ENCODE measurements at places on chromosomes 7 and 10.
A peak's percentile ranks its signal among the peaks of the same experiment; 100 is the strongest.

- no peak for DNase-seq
Measured at GRCh38 chr10:119319161-119319919, 112.0 kb downstream of the GRK5 start.

- DNase-seq: no peak
Measured at GRCh38 chr10:71736570-71736952, 17.0 kb upstream of the C10orf105 start.

- DNase-seq: no peak
Measured at GRCh38 chr7:122305475-122306319, 1.1 kb upstream of the FEZF1 start.

DNA sequence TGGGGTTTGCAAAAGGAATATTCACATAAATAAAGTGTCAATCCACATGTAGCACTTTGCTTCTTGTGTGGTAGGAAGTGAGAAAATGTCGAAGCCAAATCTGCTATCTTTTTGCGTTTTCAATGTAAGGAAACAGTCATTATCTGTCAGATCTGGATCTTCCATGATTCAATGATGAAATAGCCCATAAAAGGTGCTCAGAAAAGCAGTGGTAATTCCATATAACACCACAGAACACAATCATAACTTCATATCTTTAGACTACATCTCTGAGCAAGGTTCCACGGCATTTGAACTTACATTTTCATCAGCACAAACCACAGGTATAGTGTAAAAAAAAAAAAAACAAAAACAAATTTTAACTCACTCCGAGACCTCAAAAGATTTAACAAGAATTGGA lies 39.9 kb upstream of the EGR2 start:
- no peak for DNase-seq

DNA sequence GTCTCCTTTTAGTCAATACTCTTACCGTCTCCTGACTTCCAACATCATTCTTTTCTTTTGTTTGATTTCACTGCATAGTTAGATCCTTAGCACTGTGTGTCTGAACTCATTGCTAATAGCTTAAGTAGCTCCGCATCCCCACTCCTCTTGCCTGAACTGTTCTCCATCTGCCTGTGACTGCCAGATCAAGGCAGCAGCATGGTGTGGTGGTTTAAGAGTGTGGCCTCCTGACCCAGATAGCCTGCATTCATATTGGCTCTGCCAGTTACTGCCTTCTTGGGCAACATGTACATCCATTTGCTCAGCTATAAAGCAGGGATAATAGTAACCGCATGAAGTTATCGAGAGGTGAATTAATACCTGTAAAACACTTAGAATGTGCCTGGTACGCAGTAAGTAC lies 50.8 kb downstream of the SUFU start:
- DNase-seq: no peak

DNA sequence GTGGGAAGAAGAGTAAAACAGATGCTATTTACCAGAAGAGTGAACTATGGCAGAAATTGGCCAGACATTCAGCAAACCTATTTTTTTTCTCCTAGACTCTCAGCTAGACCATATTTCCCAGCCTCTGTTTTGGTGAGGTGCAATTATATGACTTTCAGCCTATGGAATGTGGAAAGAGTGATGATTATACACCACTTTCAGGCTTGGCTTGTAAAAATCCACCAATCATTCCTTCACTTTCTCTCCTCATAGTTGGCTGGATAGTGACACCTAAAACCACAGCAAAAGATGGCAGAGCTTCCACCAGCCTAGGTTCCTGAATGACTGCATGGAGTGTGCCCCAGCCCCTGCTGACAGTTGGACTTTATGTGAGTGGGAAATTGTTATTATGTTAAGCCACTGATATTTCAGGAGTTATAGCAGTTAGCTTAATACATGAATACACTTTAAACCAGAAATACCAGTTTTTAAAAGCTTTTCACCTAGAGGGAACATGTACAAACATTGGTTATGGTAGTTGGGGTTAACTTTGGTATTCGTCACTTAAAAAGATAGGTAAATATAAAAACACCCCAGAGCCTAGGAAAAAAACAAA lies 19.1 kb upstream of the TNKS2 start:
- no peak for DNase-seq

- DNase-seq: no peak
Measured at GRCh38 chr7:76281006-76281705, 21.3 kb upstream of the HSPB1 start.

- no peak for DNase-seq
Measured at GRCh38 chr7:49228426-49229098, 304.2 kb downstream of the CDC14C start.

DNA sequence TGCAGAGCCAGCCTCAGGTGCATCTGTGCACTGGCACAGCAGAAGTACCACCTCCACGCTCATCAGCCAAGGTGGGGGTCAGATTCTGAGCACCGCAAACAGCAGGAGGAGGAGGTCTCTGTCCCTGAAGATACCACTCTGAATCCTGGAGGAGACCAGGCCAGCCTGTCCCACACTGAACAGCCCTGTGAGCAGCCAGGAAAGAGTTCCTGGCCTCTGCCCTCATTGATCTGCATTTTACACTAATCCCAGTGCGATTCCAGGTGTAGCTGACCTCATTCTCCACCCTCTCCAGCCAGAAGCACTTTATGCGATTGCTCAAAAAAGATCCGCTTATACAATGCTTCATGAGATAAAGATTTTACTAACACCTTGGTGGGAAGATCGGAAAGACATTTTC lies 99.1 kb upstream of the CACUL1 start:
- no peak for DNase-seq

GRCh38 chr7:101987494-101987893 lies 170.1 kb downstream of the CUX1 start:
- DNase-seq: no peak

DNA sequence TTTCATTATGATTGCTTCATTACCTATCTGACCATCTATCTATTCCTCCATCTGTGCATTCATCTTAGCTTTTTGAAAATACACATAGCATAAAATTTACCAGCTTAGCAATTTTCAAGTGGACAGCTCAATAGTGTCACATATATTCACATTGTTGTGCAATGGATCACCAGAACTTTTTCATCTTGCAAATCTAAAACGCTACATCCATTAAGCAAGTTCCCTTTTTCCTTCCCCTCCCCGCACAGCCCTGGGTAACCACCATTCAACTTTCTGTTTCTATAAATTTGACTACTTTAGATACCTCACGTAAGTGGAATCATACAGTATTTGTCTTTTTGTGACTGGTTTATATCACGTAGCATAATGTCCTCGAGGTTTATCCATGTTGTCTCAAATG lies 78.0 kb upstream of the ADRB1 start:
- DNase-seq: no peak

- no peak for DNase-seq
Measured at GRCh38 chr7:111392294-111392693, 170.0 kb downstream of the IMMP2L start.

GRCh38 chr10:60943316-60944057 lies 498 bp downstream of the RHOBTB1 start:
- DNase-seq: peak; percentile 76

GRCh38 chr7:135800560-135800959 lies 51.9 kb upstream of the FAM180A start:
- DNase-seq: no peak

DNA sequence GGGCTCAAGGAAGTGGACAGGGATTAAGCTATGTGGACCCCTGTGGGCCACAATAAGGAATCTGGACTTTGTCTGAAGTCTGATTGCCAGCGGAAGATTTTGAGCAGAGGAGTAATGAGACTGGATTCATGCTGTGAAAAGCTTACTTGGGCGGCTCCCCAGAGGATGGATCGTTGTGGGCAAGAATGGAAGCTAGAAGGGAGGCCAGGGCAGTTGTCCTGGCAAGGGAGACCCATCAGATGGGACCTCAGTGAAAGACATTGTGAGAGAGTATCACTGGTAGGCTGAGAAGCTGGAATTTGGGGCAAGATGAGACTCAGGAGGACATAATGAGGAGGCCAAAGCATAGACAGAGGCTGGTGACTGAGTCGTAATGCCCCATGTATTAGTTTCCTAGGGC lies 15.6 kb downstream of the ABCC2 start:
- DNase-seq: no peak

- no peak for DNase-seq
Measured at GRCh38 chr10:50992356-50992901, 81.9 kb upstream of the PRKG1 start.

GRCh38 chr10:24382979-24383663 lies 174.2 kb downstream of the KIAA1217 start:
- no peak for DNase-seq

DNA sequence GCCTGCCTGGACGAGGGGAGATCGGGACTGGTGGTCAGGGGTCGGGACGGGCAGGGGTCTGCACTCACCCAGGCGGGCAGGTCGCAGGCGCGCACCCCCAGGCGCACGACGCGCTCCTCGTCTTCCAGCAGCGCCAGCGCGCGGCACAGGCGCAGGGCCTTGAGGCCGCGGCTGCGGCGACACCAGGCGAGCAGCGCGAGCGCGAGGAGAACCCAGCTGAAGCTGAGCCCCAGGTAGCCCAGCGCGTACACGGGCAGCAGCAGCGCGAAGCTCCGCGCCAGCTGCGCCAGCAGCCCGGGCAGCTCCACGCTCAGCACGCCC lies 328 bp downstream of the ESYT2 start:
- no peak for DNase-seq

- DNase-seq: no peak
Measured at GRCh38 chr7:70529914-70530585, 601.9 kb upstream of the GALNT17 start.

DNA sequence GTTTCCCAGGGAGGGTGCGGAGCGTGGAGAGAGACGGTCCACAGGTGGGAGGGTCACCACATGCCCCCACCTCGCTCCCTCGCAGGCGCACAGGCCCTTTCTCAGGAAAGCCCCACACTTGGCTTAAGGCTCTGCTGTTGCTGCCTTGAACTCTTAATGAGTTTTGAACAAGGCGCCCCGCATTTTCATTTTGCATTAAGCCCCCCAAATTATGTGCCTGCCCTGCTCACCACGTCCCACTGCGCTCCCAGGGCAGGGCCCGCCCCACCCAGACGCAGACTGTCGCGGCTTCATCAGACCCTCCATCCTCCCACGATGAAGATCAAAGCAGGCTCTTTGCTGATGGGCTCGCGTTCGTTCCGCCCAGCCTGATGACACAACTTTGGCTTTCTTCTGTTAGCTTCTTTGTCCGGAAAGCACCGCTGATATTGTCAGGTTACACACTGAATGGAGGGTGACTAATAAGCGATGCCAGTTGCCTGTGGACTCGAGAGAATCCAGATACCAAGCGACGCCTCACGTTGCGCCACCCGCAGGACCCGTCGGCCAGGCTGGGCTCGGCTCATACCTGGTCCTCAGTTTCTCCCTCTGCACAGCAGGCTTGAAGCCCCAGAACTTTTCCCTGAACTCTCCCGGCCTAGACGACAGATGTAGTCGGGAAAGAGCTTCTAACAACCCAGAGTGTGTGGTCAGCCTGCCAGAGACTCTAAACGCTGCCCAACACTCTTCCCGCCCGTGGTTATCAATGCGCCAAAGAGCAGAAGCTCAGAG lies 9.5 kb downstream of the CALML3 start:
- DNase-seq: no peak

GRCh38 chr7:154869436-154869835 lies 133.5 kb downstream of the PAXIP1 start:
- DNase-seq: no peak

GRCh38 chr7:34069676-34070075 lies 164.3 kb downstream of the BMPER start:
- no peak for DNase-seq

DNA sequence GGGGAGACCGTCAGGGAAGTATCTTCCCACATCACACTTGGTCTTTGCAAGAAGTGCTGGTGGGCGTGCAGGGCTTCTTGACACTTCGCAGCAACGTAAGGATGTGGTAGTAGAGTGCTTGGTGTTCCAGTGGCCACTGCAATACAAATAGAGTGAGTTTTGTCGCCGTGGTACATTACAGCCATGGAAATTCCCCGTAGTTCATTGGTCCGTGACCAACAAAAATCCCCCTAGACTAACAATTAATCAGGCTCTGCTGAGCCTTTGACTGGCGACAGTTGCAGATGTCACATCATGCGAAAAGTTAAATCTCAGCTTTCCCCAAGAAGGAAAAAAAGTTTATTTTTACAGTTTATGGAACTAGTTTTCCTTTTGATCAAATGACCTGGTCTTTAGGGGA lies 134.7 kb downstream of the MGMT start:
- no peak for DNase-seq

DNA sequence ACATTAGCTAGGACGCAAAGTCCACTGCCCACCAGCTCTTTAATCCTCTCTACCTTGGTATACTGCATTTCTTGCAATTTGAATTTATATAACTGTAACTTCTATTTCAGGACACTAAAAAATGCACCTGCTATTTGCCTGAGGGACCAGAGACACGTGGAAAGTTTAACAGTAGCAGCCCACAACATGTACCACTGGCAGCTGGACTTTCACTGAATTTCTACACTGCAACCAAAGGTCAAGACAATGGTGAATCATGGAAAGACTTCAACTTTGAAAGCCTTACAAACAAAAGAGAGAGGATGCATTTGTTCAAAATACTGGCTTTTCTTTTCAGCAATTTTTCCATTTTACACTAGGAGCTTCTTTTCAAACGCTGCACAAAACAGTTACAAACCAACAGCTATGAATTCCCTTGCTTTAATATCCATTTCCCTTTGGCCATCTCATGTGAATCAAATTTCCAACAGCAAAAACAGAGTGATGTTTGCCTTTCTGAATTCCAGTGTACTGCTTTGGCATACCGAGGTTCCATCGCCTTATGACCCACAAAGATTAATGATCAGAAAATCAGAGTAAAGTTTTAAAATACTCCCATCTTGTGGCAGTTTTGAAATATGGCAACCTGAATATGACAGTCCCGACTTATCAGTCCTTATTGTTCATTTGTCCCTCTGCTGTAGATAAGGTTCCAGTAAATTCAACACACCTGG lies 29.9 kb upstream of the HNRNPH3 start:
- DNase-seq: no peak

DNA sequence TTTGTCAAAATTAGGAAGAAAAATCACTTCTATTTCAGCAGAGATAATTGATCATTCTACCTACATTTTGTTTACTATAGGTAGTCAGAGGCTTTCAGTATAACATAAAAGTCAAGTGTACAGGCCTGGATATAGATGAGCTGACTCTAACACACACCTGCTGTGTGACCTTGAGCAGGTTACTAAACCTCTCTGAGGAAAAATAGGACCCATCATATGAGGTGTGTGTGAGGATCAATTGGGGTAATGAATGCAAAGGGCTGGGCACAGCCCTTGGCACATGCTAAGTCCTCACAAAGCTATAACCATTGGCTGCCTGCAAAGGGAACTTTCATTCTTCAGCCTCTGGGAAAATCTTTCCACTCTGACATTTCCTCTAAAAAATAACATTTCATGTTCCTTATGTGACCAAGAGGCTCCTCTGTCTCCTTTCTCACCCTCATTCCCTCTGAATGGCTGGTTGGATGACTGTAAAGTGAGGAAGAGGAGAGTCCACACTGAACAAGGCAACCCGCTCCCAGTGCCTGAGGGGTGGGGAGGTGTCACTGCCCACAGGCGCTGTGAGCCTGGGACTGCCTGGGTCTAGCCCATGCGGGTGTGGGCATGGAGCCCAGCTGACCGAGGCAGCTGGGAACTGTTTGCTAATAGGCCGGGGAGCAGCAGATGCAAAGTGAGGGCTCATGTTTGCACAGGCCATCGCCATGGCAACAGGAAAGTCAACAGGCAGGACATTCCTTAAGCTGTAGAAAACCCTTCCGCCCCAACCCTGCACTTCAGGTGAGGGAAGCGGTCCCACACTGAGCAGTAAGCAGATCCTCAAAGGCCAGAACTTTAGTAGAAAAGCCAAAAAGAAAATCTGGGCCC lies 36.8 kb downstream of the MYOF start:
- peak; percentile 83 for DNase-seq

All from type B pancreatic cell (in vitro differentiated cells).